ENCODE measurements at places on chromosomes 5 and 9.

- DNase-seq = no peak
These were observed 1151.8 kb downstream of the CDH12 start for GRCh38 chr5:21701317-21701716.

DNA sequence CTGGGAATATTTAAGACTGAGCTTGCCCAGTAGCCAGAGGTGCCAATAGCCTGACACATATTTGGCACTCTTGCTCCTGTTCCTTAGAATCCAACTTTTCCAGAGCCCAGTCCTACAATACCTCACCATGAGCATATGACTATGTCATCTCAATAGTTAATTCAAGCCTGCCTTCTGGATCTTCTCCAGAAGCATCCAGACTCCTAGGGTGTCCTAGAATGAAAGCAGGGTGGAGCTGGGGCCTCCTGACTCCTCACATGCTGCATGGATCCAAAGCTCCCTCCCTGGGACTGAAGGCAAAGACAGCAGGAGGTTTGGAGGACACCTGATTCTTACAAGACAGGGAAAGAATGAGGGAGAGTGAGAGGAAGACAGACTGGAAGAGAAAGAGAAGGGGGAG, 37.9 kb downstream of the SH3TC2 start:
- DNase-seq = no peak

GRCh38 chr5:178475422-178475821, 114.8 kb downstream of the COL23A1 start:
- DNase-seq = no peak

GRCh38 chr9:128093011-128093410, 25.0 kb downstream of the SLC25A25 start:
- DNase-seq = no peak

DNA sequence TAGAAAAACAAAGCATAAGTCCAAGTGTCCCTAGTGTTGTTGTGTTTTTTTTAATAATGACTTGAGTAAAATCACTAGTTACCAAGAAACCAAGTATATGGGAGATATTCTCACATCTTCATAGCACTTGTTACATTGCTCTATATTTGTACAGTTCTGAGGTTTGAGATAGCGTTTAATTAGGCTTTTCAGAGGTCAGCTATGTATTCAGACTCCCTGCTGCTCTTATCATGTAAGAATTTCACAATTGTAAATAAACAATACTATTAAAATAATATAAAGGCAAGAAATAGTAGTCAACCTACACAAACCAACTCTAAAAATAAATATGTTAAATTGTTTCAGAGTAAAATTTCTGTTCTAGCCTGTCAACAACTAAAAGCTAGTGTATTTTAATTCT, 761.9 kb upstream of the FAM174A start:
- DNase-seq = no peak

GRCh38 chr9:117725426-117725887, 21.3 kb downstream of the TLR4 start:
- DNase-seq = no peak

DNA sequence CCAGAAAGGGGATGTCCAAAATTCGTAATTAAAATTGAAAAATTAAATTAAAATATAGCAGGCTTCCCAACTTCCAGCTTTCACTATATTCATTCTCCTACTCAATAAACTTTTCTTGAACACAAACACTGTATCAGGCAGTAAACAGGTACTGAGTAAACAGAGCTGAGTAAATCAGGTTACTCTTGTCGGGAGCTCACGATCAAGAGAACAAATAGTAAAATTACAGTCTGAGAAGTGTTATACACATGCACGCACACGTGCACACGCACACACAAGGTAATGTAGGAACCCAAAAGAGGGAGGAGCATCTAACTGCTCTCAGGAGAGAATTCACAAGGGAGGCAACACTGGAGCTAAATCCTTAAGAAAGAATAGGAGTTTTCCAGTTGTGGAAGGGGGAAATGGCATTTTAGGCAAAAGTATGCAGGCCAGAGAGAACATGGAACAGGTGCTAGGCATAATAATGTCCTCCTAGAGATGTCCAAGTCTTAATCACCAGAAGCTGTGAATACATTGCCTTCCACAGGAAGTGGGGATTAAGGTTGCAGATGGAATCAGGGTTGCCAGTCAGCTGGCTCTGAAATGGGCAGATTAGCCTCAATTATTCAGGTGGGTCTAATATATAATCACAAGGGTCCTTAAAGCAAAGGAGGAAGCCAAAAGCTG, 598.8 kb upstream of the BRINP1 start:
- no peak for DNase-seq

DNA sequence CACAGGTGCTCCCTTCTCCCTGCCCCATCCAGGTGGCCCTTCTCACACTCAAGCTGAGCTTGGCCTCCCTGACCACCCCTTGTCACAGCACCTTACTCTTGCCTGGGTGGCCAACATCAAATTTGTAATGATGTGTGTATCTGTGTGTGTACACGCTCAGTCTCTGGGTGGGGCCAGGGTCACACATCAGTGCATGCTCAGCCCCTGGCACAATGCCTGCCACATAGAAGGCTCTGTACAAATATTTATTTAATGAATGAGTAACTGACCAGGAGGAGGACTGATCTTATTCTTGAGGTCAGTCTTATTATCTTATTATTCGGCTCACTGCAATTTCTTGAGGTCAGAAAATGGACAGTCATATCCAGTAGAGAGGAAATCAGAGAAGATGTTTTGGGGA, 41.3 kb upstream of the HAND1 start:
- no peak for DNase-seq

DNA sequence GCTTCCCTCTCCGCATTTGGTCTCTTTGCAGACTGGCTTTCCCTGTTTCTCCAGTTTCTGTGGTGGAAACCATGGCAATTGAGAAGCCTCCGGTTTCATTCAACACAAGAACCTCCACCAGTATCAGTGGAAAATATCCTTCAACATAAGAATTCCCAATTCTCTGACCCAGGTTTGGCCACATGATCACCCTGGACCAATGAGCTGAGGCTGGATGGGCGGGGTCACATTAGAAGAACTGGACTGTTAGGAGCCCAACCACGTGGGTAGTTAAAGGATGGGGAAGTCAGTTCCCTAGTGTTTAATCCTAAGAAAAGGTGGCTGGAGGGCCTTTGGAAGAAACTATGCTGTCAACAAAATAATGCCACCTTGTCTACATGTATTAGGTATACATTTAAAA, 336.3 kb downstream of the DMRT2 start:
- no peak for DNase-seq

GRCh38 chr9:121217609-121218292, 16.1 kb upstream of the RAB14 start:
- DNase-seq = no peak

- DNase-seq = no peak
These were observed 175.6 kb downstream of the SEMA5A start for GRCh38 chr5:9370256-9370655.

- peak; percentile 36 for DNase-seq
These were observed 30.9 kb downstream of the LHX6 start for GRCh38 chr9:122197882-122198281.

GRCh38 chr5:115377468-115378217, 81.2 kb upstream of the CCDC112 start:
- DNase-seq = no peak

DNA sequence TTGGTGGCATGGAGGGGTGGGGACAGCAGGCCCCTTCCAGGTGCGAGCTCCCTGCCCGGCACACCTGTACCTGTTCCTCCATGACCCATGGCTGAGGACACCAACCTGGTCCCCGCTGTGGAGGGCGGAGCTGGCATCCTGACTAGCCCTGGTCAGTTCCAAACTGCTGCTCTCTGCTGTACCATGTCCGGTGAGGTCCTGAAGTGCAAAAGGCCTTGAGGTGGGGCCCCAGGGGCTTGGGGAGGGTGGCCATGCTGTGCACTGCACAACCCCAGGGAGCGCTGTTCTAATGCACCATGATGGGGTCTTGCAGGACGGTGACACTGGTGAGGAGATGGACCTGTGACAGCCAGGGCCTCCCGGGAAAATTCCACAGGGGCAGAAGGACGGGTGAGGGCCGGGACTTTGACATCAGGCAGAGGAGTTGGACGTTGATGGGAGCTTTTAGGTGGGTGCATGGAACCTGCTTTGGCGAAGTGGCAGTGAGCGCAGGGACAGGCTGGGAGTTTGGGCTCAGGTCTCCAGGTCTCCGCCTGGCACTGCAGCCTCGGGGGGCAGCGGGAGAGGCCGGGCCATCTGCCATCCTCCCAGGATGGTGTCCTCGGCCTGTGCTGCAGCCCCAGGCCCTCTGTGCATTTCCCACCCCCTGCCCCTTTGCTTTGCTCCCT, 38.9 kb downstream of the COL5A1 start:
- DNase-seq = no peak

GRCh38 chr9:9498846-9499245, 1114.0 kb downstream of the PTPRD start:
- DNase-seq = no peak

- no peak for DNase-seq
These were observed 17.4 kb downstream of the CDC42SE2 start for GRCh38 chr5:131281133-131281867.

DNA sequence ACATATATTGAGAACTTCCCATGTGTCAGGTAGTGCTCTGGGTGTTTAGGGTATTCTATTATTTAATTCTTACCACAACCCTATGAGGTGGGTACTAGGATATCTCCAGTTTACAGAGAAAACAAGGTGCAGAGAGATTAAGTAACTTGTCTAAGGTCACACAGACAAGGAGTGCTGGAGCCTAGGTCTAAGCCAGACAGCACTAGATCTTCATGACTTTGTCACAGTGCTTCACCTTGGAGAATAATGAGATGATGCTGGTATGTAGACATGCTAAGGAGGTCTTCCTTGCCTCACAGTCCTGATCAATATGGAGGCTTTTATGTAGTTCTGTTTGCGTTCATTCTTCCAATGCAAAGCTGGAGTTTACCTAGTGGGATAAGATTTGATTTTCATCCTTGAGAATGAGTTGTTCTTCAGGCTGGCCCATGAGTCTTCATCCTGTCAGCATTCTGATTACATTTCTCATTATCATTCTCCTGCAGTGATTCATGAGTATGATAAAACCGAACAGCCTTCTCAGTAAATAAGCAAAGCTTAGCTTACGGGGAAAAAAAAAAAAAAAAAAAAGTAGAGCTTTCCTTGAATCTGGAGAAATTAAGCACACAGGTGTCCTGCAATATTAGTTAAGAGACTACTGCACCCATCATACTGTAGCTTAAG, 176.3 kb downstream of the C9orf152 start:
- no peak for DNase-seq

- no peak for DNase-seq
These were observed 499.2 kb downstream of the BNC2 start for GRCh38 chr9:16371306-16371705.

- no peak for DNase-seq
These were observed 588.7 kb upstream of the CDH6 start for GRCh38 chr5:30604648-30605262.

- no peak for DNase-seq
These were observed 124.7 kb downstream of the ALDH1A1 start for GRCh38 chr9:72827950-72828731.

GRCh38 chr5:9265441-9266287, 280.2 kb downstream of the SEMA5A start:
- DNase-seq = no peak

DNA sequence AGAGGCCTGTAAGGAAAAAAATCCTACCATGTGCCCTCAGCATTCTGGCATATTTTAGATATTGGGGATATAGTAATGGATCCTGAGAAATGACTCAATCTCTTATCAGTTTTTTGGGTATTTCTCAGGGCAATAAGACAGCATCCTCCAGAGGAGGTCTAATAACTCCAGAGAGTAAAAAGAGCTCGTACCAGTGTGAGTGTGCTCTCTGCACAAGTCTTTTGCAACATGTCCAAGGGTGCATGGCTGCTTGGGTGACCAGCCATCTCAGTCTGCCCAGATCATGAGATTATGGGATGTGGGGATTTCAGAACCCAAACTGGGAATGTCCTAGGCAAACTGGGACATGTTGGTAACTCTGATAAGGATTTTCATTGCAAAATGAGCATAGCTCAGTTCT, 15.3 kb downstream of the ASPN start:
- DNase-seq = no peak

- no peak for DNase-seq
These were observed 6.5 kb downstream of the UNC5A start for GRCh38 chr5:176816791-176817347.

DNA sequence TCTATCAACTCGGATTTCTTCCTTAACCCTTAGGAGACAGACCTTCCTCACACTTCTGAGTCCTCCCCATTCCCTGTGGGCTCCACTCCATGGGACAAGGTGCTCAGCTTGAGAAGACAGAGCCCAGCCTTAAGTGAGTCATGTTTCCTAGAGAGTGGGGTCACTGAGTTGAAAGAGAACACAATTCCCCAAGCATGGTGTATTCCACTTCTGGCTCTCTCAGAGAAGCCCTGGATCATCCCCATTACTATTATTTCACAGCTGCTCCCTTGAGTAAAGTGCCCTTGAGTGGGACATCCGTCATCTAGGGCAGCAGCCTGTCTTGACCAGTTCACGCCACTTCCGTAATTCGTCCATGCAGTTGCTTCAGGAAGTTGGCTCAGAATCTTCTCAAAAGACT, 604.8 kb downstream of the BNC2 start:
- no peak for DNase-seq

- no peak for DNase-seq
These were observed 21.5 kb upstream of the SEMA4D start for GRCh38 chr9:89519366-89519805.

GRCh38 chr9:92463984-92464383, 18.3 kb downstream of the ASPN start:
- no peak for DNase-seq

GRCh38 chr5:160221082-160221481, 8.2 kb upstream of the FABP6 start:
- DNase-seq = no peak

- DNase-seq = no peak
These were observed 90.6 kb downstream of the ZCCHC7 start for GRCh38 chr9:37210737-37211523.

- DNase-seq = no peak
These were observed 655.2 kb downstream of the PDE4D start for GRCh38 chr5:59238126-59238902.

GRCh38 chr5:55450050-55450765, 84.6 kb downstream of the PLPP1 start:
- no peak for DNase-seq

DNA sequence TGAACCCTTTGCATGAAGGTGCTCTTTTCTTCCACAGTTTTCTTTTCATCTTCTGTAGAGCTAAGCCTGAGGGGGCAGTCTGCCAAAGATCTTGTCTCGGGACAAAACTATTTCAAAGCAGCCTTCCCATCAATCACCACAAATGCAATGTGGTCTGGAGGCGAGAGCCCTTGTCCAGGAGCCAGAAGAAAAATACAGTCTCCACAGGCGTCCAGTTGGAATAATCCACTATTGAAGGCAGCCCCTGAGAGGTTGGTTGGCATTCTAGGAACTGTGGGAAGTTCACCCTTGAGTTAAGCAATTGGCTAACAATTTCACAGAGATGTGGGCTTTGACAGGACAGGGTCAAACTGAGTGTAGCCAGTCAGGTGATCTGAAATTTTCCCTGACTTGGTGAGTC, 72.0 kb downstream of the SEMA6A start:
- no peak for DNase-seq

DNA sequence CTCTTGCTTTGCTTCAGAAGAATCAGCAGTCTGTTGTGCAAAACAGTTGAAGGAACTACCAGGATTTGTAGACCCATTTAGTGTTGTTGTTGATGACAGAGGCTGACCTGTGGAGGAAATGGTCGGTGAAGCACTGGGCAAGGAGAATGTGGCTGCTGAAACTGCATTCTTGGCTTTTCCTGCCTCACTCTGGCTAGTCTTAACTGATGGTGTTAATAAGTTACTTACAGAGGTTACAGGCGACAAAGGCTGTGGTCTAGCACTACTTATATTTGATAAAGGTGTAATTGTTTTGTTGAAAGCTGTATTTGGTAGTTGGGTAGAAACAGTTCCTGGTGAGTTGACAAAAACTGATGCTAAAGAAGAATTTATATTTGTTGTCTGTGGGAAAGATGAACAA, 31.5 kb downstream of the MLANA start:
- no peak for DNase-seq

Data from Peyer's patch (tissue), 4 donors.